Activated T-helper 1 cell treated with anti-CD3 and anti-CD28 coated beads, Interleukin-2, amount 50 U/mL, for 16 hours (primary cell): ENCODE measurements at places on chromosomes 6 and 20.

DNA sequence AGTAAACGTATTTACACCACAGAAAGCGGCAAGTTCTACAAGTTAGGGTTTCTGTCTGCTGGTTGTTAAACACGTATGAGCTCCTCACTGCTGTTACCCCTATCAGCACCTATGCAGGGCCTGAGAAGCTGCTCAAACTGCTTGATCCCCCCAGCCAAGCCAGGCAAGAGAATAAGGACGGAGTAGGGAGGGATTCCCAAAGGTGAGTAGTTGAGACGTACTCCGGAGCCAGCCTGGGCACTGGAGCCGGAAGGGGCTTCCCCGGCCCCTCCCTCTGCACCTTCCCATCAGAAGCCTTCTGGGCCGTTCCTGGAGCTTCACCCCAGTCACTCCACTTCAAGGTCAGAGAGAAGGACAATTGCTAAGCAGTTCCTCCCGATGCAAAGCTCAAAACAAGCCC, 58.0 kb downstream of the RIPOR3 start:
- DNase-seq: no peak

- DNase-seq: no peak
Observed at GRCh38 chr6:96620851-96621250, 57.9 kb downstream of the FHL5 start.

DNA sequence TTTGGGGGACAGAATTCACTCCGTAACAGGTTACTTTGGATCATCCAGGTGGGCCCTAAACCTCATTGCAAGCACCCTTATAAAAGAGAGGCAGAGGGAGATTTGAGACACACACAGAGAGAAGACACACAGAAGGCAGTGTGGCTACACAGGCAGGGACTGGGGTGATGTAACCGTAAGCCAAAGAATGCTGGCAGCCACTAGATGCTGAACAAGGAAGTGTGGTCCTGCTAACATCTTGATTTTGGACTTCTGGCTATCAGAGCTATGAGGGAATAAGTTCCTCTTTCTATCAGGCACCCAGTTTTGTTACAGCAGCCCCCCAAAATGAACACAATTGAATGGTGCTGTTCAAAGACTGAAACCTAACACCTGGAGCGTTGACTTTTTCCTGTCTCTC, 191.3 kb upstream of the MYLIP start:
- no peak for DNase-seq

DNA sequence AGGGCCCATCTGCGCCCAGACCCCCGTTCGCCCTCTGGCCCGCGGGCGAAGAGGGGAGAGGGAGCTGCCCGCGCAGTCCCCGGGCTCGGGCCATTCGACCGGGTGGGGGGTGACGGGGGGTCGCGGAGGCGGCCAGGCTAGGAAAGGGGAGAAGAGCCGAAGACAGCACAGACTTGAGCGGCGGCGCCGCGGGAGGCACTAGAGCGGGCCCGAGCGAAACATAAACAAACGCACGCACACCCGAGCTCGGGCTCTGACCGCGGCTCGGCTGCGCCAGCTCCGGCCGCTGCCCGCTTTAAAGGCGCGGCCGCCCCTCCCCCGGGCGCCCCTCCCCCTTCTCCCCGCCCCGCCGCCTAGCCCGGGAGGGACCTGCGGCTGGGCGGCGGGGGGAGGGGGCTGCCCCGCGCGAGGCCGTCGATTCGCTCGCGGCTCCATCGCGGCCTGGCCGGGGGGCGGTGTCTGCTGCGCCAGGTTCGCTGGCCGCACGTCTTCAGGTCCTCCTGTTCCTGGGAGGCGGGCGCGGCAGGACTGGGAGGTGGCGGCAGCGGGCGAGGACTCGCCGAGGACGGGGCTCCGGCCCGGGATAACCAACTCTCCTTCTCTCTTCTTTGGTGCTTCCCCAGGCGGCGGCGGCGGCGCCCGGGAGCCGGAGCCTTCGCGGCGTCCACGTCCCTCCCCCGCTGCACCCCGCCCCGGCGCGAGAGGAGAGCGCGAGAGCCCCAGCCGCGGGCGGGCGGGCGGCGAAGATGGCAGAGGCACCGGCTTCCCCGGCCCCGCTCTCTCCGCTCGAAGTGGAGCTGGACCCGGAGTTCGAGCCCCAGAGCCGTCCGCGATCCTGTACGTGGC, at the start of gene FOXO3:
Gene FOXO3 (plus strand): TSS at position 455 of the 846 bp plus-strand sequence. CDS start 292 bp downstream, at position 747.
- DNase-seq: peak; percentile 62

GRCh38 chr20:49398401-49399144, 83.9 kb downstream of the KCNB1 start:
- no peak for DNase-seq

DNA sequence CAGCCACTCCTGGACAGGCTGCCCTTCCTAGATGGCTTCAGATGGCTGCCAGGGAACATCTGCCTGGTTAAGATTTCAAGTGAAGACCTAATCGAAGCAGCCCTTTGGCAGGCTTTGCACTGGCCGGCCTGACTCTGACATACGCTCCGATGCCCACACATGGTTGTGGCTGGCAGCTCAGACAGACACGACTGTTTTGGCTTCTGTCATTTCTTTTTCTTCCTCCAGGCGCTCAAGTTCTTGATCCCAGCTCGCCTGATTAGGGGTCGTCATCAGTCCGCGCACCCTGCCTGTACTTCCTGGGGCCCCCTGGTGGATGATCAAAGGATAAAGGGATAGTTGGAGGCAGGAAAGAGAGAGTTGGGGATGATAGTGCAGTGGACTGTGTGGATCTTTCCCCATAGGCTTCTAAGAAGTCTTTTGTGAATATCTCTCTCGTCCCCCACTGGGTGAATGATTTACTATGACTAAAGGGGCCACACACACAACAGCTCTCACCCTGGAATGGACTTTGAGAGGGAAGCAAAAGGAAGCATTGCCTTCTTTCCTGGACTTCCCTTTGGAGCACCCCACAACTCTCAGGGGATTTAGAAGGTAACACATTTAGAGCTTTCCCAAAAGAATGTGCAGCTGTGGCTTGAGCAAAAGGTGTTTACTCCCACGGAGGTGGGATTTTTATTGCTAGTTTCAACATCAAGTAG, 21.4 kb upstream of the TRAM2 start:
- no peak for DNase-seq

- no peak for DNase-seq
Observed at GRCh38 chr6:90285042-90285481, 11.6 kb downstream of the BACH2 start.

GRCh38 chr20:35991142-35991771, 22.9 kb downstream of the CNBD2 start:
- no peak for DNase-seq

DNA sequence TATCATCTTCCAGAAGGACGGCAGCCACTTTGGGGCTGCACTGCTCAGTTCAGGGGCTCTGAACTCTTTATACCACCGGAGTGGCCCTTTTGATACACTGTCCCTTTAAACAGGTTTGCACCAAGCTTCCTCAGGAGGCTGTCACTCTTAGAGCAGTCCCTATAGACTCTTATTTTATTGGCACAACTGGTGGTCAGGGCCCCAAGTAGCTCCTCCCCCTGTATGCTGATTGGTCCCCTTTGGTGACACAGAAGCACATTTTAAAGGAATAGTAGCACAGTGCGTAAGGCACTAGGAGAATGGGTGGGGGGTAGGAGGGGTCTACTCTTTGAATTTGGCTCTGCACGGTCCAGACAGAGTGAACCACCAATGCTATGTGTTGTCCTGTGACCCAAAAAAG, 122.6 kb upstream of the MLN start:
- no peak for DNase-seq

- no peak for DNase-seq
Observed at GRCh38 chr20:63652192-63652980, 838 bp downstream of the STMN3 start.

DNA sequence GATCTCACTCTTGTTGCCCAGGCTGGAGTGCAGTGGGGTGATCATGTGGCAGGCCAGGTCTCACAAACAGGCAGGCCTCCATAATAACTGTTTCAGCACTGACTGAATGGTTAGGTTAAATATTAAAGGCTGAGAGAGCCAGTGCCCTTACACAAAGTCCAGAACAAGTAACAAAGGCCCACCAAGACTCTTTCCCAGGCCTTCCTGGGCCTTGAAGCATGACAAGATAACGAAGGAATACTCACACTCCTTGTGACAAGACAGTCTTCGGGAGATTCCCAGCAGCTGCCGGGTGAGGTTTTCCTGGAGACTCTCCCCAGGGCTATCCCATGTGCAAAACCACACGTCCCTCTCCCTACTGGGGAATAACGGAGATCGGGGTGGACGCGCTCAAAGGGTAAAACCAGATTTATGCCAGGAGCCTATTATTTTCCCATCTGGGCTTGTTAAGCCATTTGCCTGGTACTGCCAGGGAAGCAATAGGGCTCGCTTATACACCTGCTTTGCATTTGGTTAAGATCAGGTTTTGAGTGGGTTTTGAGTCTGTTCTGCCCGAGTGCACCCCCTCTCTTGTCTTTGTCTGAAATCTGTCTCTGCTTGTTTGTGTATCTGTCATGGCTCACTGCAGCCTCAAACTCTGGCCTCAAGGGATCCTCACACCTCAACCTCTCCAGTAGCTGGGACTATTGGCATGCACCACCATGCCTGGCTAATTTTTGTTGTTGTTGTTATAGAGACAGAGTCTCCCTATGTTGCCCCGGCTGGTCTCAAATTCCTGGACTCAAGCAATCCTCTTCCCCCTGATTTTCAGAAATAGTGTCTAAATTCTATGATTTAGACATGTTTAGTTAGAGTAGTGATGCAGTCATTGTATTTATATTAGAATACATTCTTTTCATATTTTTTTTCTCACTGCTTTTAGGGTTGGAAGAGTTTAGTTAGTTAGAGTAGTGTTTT, 1.4 kb upstream of the ENPP3 start:
- DNase-seq: no peak

DNA sequence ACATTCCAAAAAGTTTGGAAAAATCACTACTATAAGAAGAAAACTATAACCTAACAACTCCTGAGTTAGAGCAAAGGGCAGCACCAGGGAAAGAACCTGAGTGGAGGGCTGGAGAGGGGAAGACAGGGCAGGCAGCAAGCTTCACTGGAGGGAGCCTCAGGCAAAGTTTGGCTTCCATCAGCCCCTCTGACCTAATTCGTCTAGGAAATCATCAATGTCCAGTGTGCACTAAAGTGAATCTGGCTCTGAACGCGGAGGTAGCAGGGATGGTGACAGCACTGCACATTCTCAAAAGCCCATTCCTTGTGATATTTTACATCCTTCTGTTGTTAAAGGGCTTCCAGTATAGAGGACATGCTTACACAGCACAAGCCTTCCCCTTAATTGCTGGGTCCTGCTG, 87.1 kb downstream of the ZDHHC14 start:
- no peak for DNase-seq

GRCh38 chr6:101393829-101394251, 332 bp downstream of the GRIK2 start:
- DNase-seq: no peak

DNA sequence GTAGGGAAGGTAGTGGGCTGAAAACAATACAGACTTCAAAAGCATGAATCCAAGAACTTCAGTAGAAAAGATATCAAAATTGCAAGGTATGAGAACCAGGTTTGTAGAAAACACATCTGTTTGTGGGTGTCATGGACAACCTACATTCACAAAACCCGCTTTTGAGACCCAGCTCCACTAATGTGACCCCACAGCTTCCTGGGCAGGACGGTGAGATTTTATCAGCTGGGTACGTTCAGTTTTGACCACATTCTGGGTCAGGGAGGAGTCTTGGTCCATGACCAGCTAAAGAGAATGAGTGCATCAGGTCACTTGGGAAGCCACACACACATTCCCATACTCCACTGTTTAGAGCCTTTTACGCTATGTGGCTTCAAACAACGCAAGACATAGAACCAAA, 77.1 kb downstream of the BCAS1 start:
- DNase-seq: no peak
